ENCODE measurements at places on chromosomes 4 and X.

DNA sequence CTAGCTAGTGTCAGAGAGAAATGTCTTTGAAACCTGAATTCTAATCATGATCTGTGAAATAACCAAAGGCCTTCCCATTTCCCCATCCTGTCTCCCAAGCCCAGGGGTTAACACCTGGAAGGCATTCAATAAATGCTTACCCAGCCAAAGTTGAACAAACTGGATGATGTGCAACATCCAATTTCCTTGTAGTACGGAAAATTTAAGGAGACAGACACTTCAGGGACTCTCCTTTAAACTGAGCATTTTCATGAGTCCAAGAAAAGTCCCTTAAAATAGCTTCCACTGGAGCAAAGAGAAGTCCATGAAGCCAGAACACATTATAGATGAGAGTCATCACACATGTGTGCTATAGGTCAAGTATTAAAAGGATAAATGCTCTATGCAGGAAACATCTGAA lies 271.2 kb downstream of the RAB28 start:
- DNase-seq: no peak

GRCh38 chr4:38904090-38904666 lies 36.6 kb downstream of the FAM114A1 start:
- no peak for DNase-seq

GRCh38 chrX:24528605-24529004 lies 63.5 kb downstream of the PDK3 start:
- DNase-seq: no peak

DNA sequence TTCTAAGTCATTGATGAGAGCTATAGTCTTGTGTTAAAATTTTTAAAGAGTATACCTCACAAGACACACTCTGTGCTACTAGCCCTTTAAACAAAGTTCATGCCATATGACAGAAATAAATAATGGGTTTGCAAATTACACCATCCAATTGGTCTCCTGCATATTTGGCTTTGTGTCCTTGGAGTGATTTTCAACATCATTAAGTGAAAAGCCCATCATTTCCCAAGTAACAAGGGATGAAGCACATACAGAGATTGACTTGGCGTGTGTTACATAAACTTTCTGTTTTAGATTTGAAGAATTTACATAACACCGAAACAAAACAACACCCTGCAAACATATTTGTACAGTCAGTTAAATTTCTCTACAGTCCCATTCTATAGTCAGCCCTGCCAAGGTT lies 216.9 kb upstream of the NEIL3 start:
- no peak for DNase-seq

DNA sequence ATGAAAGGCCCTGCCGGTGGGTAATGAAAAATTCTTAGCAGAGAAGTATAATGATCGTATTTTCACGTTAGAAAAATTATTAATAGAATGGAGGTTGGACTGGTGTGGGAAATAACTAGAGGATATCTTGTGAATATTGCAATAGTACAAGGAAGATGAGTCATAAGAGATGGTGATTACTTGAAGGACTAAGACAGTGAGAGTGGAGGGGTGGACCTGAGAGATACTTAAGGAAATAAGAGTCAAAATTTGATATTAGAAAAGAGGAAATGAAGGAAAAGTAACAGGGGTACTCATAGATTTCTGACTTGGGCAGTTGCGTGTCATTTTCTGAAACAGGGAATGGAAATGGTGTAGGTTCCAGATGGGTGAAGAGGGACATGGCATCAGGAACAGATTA lies 1.7 kb upstream of the USP53 start:
- no peak for DNase-seq

- DNase-seq: no peak
These were observed 60.3 kb downstream of the USP11 start for GRCh38 chrX:47293106-47293505.

- DNase-seq: no peak
These were observed 10.2 kb downstream of the GAK start for GRCh38 chr4:921830-922331.

DNA sequence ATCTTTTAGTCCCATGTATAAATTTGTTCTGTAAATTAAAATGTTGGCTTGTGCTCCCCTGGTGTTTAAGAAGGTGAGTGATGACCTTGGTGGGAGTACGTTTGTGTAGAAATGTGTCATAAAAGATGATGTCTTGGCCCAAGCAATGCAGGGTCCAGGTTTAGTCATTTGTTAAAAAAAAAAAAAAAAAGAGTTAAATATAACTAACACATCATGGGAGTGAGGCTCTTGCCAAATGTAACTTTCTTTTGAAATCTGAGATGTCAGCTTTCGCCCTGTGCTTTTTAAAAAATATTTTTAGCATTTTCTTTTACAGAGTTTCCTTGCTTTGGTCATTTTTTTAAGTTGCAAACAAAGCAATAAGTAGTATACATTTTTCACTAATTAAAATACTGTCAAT lies 135.6 kb downstream of the FBXO8 start:
- DNase-seq: no peak

GRCh38 chr4:168604496-168605373 lies 107.9 kb downstream of the PALLD start:
- DNase-seq: no peak

- no peak for DNase-seq
These were observed 26.4 kb downstream of the XK start for GRCh38 chrX:37711991-37712390.

GRCh38 chrX:105876658-105877057 lies 54.3 kb downstream of the NRK start:
- no peak for DNase-seq

GRCh38 chr4:126916626-126917140 lies 716.1 kb upstream of the INTU start:
- no peak for DNase-seq

GRCh38 chr4:77877167-77877566 lies 14.5 kb downstream of the MRPL1 start:
- no peak for DNase-seq

Measured in activated naive CD4-positive, alpha-beta T cell (primary cell).